ENCODE measurements at places on chromosomes 3 and 15. TPM values are rescaled to one million over a fixed set of nuclear protein-coding genes. Genes with fewer than 3 reads are reported as not detected.

GRCh38 chr15:39188930-39189329, 391.9 kb upstream of the THBS1 start:
- DNase-seq, result no peak

- no peak for DNase-seq
These were observed 270.6 kb downstream of the TBL1XR1 start for GRCh38 chr3:176926688-176927087.

GRCh38 chr15:68504681-68505170, 72.8 kb upstream of the ITGA11 start:
- no peak for DNase-seq

DNA sequence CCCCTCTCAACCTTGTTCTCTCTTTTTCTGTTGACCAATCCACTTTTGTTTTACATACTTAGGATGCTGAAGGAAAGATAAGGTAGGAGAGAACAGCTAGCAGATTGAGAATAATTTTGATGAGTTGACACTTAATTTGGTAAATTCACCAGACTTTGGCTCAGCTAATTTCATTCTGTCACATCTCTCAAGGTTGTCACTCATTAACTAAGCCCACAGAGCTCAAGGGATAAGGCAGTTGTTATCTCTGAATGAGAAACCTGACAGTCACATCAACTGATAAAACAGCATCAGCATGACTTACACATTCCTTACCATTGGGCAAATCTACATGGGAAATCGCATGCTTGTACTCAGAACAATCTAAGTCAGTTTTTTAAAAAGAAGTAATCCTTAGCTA, 591.4 kb downstream of the NLGN1 start:
- no peak for DNase-seq

DNA sequence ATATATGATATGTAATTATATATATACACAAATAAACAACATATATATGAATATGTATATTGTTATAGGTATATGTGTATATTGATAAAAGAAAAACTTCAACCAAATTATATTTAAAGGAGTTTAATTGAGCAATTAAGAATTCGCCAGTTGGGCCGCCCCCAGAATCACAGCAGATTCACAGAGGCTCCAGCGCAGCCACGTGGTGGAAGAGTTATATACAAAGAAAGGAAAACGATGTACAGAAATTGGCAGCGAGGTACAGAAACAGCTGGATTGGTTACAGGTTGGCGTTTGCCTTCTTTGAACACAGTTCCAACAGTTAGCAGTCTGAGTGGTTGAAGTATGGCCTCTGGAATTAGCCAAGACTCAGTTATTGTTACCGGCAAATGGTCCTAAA, 137.3 kb upstream of the SLC24A5 start:
- no peak for DNase-seq

GRCh38 chr3:196666001-196666867, 26.7 kb downstream of the NRROS start:
- no peak for DNase-seq

- no peak for DNase-seq
These were observed 568 bp upstream of the NCBP2 start for GRCh38 chr3:196942915-196943277.

The CYP8B1 gene
- total RNA-seq, result not detected

The LRRC31 gene
- not detected for total RNA-seq

The TXNRD3 gene
- total RNA-seq, result 5.1 TPM

The SPG11 gene
- total RNA-seq, result 49.2 TPM

The SERP1 gene
- total RNA-seq, result 24.0 TPM

The RASGRF1 gene
- 0.11 TPM for total RNA-seq

The FHIT gene
- 16.6 TPM for total RNA-seq
